AG09319 (cell line): ENCODE measurements at places on chromosomes 7 and 10.

DNA sequence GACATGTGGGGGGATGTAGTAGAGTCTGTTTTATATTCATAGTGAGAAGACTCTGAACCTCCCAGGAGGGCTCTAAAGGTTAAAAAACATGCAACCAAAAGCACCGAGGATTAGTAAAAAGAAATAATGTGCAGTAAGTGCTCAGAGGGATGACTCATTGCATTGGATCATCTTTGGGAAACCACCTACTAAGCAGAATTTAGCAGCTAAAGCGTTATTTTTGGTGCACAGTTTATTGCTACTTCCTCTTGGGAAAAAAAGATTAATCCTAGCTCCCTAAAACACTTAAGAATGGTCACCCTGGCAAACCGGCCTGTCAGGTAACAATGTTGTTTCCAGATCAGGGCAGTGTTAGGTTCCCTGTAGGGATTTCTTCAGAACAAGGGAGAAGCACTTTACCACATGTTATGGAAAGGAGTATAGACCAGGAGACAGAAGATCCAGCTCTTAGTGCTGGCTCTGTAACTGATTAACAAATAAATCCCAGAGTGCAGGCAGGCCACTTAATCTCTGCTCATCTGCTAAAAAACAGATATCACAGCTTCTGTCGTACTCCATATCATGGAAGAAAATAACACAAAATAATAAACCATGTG, 44.8 kb upstream of the FAM133B start:
- DNase-seq, result no peak

GRCh38 chr7:139771001-139771956, 6.5 kb downstream of the HIPK2 start:
- DNase-seq, result no peak

DNA sequence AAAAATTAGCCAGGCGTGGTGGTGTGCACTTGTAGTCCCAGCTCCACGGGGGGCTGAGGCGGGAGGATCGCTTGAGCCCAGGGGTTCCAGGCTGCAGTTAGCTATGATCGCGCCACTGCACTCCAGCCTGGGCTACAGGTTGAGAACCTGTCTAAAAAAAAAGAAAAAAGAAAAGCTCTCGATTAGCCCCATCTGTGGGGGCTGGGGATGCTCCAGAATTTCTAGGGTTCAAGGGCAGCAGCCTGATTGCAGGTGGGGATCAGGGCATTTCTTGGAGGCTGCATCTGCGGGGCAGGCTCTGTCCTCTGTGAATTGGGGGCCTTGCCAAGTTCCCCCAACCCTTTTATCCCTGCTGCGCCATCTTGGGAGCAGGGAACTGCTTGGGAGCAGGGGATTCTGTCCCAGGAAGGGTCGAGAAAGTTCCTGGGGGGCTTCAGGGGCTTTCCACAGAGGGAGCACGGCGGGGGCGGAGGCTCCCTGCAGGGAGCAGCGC, 651 bp upstream of the ARPC1A start:
- DNase-seq, result no peak

GRCh38 chr7:28804990-28805389, 153.1 kb downstream of the TRIL start:
- DNase-seq, result peak; percentile 10

DNA sequence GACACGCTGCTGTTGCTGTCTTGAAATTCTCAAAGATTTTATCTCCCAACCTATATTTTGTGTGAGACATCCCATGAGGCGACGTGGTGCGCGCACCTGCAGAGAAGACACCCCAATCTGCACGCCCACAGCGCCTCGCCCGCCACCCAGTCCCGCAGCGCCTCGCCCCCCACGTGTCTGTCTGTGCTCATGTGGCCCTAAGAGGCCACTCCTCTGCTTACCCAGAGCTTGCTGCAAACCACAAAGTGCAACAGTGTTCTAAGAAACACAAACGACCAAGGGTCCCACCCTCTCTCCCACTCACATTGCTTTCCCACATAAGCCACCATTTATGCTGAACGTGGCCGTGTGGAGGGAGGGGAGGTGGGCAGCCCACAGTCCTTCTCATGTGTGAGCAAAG, 287.2 kb downstream of the PTPRN2 start:
- no peak for DNase-seq

- peak; percentile 10 for DNase-seq
Observed at GRCh38 chr7:70856901-70857630, 274.9 kb upstream of the GALNT17 start.

DNA sequence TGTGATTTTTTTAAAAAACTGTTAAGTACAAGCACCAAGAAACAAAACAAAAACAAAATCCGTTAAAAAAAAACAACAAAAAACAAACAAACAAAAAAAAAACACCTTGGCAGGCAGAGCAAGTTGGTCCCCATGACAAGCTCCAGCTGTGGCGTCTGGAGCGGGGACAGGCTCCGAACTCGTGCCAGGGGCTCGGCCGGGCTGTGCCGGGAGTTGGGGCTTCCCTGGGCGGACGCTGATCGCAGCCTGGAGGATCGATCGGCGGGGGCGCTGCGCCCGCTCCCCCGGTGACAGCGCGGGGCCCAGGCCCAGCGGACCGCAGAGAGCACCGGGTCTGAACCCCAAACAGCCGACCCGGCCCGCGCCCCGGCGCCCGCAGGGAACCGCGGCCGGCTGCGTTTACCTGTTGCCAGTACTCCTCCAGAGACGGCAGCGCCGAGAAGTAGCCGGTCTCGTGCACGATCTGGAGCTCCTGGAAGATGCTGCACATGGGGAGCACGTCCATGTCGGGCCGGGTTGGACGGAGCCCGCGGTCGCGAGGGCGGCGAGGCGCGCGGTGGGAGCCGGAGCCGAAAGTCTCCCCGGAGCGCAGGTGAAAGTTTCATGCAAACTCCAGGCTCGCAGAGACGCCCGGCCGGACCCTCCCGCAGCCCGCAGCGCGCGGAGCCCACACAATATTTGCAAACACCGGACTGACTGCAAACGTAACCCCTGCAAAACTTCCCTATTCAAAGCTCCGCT, at the start of gene KLF6:
KLF6 (minus strand) TSS at position 700 of the 741 bp plus-strand sequence; CDS start at position 505, 195 bp downstream.
- no peak for DNase-seq

GRCh38 chr10:48299692-48300091, 6.8 kb upstream of the MAPK8 start:
- no peak for DNase-seq

DNA sequence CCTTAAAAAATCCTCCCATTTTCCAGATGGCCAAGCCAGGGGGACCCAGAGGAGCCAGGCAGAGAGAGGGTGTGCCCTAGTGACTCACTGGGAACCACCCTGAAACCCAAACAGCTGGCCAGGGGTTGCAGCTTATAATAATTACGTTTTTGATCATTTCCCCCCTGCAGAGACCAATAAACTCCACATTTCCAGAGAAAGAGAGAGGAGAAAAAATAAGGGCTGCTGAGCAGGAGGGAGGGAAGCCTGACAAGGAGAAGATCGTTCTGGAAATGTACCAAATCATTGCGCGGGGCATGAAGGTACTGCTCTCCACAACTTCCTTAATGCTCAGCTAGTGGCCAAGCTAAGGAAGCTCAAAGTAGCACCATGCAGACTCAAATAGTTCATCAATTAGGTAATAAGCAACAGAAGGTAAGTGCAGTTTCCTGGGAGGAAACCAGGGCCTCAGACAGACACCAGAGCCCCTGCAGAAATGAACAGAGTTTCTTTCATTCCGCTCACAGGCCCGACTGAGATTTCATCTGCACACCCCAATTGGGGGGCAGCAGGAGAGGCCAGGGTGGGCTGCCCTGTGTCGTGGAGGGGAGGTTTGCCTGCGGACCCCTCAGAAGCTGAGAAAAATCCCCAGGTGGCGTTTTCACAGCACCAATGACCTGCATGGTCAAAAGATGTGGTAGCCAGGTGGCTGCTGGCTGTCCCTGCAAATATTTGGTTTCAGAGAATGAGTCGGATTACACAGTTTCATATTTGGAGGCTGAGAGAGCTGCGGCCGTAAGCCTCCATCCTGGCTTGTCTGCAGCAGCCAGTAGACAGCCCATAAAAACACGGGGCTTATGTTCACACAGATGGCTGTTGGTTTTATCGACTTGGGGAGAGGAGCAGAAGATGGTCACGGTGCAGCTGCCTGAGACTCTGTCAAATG, 153.2 kb upstream of the LYZL2 start:
- no peak for DNase-seq

DNA sequence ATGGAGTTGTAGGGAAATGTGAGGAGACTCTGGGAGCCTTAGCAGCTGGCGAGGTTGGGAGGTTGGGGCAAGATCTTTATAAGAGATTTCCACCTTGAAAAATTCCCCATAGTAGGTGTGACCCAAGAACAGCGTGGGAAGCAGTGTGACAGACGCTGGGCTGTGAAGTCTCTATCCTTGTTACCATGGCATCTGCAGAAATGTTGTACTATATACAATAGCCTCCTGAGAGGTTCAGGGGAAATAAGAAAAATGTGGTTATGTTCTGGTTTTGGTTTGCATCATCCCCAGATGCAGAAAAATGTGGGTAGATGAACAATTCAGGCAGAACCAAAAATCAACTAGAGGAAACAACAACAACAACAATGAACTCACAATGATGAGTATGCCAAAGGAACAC, 498.6 kb downstream of the SH2D4B start:
- DNase-seq, result no peak

- DNase-seq, result no peak
Observed at GRCh38 chr7:107130487-107131220, 38.1 kb upstream of the HBP1 start.

- no peak for DNase-seq
Observed at GRCh38 chr7:101950450-101951119, 133.2 kb downstream of the CUX1 start.

GRCh38 chr10:33334805-33335550, 511 bp upstream of the NRP1 start:
- DNase-seq, result peak; percentile 91

DNA sequence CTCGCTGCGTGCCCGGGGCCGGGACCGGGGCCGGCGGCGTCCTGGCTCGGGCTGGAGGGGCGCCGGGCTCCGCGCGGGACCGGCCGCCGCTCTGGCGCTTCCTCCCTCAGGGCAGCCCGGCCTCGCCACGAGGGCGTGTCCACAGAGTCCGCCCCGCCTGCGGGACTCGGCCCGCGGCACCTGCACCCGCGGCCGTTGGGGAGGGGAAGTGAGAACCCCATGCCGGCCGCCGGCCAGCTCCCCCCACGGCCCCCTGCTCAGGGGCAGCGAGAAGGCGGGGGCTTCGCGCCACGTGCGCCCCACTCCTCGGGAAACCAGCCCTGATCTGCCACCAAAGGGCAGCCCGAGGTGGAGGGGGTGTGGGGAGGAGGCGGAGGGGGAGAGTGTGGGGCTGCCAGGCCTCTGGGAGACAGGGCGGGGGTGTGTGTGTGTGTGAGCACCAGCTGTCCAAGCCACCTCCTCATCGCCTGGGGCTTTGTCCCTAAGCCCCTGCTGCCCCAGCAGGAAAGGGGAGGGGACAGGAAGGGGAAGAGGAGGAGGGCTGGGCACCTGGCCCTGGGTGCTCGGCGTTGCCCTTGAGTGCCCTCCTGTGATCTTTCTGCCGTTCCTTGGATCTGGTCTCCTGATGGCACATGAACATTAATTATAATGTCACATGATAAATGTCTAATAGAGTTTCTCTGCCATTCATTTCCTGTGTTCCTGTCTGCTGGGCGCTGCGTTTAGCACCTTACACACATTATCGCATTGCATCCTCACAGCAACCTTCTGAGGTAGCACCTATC, at the start of gene PIK3AP1:
PIK3AP1 (minus strand) TSS at position 93 of the 785 bp plus-strand sequence. CDS start 120 bp downstream, outside the sequence.
- no peak for DNase-seq

GRCh38 chr10:92238586-92239098, 52.2 kb downstream of the CPEB3 start:
- DNase-seq, result no peak

- no peak for DNase-seq
Observed at GRCh38 chr10:77056650-77057049, 581.0 kb downstream of the KCNMA1 start.

DNA sequence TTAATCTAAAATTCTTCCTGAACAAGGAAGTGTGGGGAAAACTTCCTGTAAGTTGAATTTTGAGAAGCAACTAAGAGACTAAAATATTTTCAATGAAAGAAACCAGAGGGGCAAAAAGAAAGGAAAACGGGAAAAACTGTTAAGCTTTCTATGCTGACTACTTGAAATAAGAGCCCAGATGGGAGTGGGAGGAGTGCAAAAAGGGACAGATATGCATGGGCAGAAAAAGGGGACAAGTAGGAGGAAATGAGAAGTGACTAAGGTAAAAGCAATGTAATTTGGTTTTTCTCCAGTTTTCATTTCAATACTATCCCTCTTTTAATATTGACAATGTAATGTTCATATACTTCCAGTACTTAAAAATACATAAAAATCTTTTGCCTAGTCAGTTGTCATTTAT, 11.1 kb downstream of the OGA start:
- no peak for DNase-seq

DNA sequence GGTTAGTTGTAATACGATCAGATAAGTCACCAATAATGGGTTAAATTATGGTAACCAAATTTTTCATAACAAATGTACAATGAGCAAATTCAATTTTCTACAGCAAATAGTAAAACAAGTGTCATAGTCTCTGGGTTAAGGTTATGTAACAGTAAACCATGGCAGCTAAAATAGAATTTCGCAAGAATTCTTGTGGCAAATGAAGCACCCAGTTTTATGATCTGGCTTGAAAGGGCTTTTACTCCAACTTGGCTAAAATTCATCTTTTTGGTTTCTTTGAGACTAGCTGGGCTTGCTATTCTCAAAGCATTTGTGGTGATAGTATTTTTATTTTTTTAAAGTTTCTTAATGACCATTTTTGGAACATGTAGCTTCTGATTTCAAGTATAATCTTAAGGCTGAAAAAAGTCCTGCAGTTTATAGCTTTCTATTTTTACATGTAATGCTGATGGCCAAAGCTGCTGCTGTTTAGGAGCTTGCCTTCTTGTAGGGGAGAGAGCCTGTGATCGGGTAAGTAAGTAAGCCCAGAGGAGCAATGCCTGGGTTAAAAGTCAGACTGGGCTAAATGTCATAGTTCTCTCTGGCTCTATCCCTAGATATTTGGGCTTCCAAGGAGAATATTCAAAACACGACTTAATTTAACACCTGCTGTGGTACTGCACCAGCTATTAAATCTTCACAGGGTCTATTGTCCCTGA, 55.5 kb upstream of the SYPL1 start:
- no peak for DNase-seq

DNA sequence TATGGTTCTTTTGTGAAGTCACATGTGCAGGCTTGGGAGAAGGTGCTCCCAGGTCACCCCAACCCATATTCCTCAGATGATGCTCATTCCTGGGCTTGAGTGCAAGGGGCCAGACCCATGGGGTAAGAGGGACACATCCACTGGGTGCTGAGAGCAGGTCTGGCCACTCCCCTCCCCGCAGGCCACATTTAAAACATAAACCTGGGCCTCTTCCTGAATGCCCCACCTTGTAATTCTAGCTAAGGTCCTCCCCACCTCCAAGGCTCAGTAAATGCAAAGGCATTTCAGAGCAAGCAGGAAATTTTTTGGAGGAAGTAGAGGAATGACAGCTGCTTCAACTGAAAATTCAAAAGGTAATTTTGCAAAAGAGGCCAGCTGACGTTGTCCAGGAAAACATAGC, 172.5 kb downstream of the ARHGAP21 start:
- DNase-seq, result no peak

GRCh38 chr10:50824782-50825181, 60.6 kb downstream of the A1CF start:
- no peak for DNase-seq
